Kasumi-1 (cell line): ENCODE measurements at places on chromosomes 16 and 17.
A peak's percentile ranks its signal among the peaks of the same experiment; 100 is the strongest.

DNA sequence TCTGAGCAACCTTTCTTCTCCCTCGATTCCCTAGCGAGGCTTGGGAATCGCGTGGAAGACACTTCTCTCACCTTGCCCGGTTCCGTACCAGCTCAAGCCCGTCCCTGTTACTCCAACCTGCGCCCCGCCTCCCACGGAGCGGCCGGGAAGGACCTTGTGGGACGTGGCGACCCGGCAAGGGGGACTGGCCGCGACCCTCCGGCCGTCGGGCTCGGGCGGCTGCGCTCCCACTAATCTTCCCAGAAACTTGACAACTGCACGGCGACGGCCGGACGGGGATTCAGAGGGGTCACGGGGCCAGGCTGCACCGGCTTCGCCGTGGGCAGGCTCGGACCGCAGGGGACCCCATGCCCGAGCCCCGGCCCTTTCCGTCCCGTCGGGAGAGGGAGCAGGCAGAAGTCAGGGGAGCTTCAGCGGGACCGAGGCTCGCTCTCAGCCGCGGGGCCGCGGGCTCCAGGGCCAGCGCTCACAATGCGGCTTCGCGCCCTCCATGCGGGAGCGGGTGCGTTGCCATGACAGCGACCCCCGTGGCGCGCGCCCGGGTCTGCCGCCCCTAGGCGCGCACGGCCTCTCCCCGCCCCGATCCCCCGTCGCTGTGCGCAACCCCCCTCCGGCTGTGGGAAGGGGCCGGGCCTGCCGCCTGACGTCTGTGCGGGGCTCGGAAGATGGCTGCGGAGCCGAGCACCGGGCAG lies at the start of gene SGSM2:
SGSM2 (plus strand) TSS at position 650 of the 692 bp plus-strand sequence. CDS start 188 bp downstream, outside the sequence.
- peak; percentile 12 for DNase-seq

GRCh38 chr17:41383690-41384089 lies 1.6 kb upstream of the KRT34 start:
- DNase-seq = no peak

- DNase-seq = no peak
Measured at GRCh38 chr16:12612598-12613101, 191.0 kb downstream of the CPPED1 start.

DNA sequence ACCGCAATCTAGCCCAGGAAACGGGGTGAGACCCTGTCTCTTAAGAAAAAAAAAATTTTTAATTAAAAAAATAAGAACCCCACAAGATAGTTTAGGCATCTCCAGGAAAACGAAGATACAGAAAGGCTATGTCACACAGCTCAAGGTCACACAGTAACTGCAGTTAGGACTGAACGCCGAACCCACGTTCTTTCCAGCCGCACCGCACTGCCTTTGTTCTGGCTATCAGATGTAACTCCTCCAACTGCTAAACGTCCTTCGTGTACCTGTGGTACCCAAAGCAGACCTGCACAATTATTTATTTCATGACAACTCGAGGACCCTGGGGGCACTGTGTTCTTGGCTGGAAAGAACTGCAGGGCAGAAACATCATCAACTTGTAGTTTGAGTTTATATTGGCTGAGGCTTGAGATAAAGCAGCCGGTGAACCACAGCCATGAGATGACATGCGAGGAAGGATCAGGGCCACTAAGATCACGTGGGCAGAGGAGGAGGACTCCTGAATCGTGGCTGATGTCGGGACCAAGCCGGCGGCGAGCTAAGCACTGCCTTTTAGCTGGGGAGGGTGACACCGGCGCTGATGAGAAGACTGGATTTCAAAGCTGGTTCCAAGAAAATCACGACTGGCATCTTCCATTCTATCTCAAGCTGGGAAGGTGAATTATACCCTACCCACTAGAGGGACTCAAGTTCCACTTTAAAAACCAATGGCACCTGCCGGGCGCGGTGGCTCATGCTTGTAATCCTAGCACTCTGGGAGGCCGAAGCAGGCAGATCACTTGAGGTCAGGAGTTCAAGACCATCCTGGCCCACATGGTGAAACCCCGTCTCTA lies 20.7 kb upstream of the MNT start:
- DNase-seq = no peak

DNA sequence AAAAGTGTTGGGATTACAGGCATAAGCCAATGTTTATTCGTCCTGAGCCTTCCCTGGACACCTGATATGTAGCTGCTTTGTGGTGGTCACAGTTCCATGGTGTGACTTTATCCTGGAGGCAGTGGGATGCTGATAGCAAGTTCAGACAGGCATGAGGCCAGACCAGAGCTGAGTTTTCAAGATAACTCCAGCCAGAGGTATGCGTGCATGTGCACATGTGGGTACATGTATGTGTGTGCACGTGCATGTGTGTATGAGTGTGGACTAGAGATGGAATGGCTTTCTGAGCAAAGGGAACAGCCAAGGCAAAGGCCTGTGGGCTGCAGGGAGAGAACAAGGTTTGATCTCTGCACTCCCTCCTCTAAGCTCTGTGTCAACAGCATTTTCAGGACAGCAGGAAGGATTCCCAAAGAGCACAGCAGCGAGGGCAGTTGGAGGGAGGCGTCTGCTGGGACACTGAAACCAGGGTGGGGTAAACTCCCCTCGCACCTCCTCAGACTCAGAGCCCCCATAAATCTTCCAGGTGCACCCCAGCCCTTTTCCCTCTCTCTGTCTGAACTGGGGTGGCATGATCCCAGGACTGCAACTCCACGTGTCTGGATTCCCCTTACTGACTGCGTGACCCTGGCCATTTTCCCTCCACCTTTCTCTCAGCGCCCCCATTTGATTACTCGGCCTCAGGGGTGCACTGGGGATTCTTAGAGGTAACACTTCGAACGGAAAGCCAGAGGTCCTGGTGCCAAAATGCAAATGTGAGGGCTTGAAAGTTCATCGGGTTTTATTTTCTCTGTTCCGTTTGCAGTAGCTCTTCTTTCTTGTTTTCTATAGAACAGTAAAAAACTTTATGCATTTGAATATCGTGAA lies 15.3 kb downstream of the NLRC5 start:
- DNase-seq = no peak

- no peak for DNase-seq
Measured at GRCh38 chr17:79943347-79944241, 92.1 kb downstream of the TBC1D16 start.

- no peak for DNase-seq
Measured at GRCh38 chr17:15965528-15965927, 20.6 kb downstream of the ADORA2B start.

DNA sequence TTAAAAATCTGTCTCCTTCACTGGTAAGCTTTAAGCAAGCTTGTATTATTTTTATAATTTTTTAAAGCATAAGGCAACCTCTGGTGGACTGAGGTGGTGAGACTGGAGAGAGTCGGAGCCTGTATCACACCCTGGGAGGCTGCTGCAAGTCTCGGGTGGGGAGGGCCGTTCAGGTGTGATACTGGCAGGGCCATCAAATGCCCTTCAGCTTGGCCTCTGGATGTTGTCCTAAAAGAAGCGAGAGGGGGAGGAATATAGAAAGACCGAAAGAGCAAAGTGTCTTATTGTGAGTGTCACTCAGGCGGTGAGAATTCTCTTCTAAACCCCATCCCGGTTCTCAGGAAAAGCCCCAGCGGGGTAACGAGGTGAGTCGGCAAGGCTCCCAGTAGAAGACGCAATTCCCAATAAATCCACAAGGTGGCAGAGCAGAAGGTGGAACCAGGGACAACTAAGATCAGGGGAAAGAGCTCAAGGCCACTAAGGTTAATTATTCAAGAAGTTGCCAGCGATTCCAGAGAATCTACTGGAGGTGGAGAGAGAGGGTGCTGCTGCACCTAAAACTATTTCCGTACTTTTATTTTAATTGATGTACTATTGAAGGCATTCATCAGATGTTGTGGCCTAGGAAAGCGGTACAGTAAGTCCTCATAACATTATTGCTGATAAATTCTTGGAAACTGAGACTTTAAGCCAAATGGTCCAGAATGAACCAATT lies 14.1 kb downstream of the C17orf67 start:
- peak; percentile 95 for DNase-seq

DNA sequence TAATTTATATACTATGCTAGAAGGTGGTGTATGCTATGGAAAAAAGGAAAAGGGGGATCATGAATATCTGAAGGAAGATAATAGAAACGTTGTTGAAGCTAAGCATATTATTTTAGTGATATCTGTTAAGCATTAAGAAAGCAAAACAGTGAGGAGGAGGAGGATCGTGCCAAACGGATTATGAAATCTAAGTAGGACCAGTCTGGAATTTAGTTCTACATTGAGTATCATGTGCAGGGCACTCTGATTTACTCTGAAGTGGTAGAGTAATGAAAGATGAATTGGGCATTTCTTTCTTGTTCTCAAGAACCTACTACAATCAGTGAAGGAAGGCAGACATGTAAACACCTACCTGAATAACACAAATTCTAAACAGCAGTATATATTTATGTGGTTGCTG lies 195.3 kb downstream of the CYB561 start:
- DNase-seq = no peak

- DNase-seq = no peak
Measured at GRCh38 chr17:55212880-55213279, 51.9 kb upstream of the HLF start.

GRCh38 chr16:22743401-22743800 lies 70.6 kb upstream of the HS3ST2 start:
- DNase-seq = no peak

- DNase-seq = no peak
Measured at GRCh38 chr17:2841606-2842005, 45.4 kb downstream of the RAP1GAP2 start.

DNA sequence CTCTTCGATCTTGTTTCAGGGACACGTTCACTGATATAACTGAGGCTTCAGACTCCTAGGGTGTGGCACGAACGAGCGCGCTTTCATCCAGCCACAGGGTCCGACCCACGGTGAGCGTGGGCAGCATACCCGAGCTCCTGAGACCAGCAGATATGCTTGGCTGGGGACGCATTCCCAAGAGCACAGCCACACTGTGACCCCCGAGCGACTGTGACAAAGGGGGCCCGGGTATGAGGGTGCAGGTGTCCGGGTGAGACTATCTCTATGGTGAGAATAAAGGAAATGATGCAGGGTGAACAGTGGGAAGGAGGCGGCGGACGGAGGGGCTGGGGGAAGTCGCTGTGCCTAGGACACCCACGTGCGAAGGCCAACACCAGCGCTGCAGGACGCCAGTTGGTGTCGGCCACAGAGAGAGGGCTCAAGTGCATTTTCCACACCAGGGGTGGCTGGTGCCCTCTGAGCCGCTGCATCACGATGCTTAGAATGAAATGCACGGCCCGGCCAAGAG lies 17.6 kb downstream of the RPH3AL start:
- DNase-seq = no peak

DNA sequence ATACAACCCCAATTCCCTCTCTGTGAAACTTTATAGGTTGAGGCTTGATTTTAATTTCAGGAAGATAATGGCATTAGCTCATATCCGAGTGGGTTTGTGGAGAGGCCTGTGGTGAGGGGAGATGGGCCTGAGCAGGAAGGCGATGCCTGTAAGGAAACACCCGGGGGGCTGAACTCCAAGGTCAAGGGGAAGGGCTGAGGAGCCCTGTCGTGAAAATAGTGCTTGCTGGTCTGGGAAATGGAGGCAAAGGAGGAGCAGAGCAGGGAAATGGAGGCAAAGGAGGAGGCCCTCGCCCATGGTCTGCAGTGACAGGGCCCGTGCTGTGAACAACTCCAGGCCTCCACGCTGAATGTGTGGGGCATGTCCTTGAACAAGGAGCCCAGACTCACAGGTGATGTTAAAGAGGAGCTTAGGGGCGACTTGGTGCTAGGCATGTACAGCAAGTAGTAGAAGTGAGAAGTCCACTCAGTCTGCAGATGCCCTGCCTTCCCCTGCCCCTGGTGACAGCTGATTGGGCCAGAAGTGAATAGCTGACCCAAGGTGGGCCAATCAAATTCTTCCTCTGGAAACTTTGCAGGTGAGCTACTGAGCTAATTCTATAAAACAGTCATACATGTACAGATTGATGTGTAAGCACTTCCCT lies 38.1 kb downstream of the MRPS23 start:
- no peak for DNase-seq

DNA sequence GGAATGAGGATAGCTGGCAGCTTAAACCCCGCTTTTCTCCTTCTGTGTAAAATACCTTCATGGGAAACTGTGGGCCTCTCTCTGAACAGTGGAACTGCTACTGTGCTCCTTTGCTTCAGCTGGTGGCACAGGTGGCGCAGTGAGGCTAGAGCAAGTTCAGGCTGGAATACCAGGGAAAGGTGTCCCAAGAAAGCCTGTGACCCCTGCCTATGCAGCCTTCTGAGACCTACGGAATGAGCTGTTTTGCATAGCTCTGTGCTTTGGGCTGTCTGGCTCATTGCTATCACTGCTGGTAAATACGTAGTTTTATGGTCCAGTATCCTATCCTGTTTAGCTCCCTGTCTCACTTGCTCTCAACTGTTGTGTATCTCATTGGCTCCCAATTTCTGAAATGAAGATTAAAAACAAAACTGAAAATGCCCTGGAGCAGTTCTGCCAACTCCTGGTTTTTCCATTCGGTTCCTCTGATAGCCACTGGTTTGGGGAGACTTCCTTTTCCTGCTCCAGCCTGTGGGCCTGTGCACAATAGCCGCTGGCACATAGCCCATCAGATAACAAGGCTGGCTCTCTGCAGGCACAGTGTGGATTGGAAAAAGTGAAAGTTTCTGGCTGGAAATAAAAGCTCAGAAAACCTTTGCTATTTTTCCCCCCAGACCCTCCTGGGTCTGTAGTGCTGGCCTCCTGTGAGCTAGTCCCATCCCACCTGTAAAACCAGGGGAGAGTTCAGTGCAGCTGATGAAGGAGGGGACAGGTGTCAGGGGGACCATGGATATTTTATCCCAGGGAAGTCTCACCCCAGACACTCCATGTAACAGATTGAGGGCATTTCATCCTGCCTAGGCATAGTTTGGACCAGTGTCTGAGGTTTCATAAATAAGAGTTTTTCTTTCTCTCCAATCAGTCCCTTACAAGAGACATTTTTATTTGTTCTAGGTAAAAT lies 24.0 kb downstream of the LIMD2 start:
- DNase-seq = peak; percentile 64

GRCh38 chr16:73847090-73847489 lies 449.5 kb upstream of the PSMD7 start:
- DNase-seq = no peak

DNA sequence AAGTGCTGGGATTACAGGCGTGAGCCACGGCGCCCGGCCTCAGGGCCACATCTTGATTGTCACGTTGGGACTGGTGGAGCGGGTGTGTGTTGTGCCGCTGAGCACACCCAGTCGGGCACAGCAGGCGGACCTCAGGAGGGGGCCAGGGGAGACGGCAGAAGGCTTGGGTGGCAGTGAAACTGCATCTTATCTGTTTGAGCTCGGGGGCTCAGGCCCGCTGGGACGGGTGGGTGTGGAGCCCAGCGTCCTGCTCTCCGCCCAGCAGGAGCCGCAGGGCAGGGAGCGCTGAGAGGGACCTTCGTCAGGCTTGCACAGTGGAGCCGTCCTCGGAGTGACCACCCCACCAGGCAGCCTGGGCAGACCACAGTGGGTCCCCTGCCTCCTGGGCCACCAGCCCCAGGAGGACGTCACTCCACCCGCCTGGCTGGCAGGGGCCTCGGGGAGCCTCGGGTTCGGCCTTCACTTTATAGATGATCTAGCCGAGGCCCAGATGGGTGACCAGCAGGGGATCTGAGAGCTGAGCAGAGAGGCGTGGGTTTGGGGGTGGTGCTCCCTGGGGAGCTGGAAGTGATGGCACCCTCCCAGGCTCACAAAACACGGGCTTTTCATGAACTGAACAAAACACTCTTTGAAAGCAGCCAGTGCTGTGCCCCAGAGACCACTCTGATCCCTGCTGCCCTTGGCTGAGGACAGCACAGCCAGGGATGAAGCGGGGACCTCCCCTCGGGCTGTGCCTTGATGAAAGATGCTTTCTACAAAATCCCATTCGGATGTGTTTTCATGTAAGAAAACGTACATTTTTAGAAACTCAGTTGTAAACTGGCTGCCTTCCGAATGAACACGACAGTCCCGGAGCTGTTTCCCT lies 181.1 kb downstream of the SEC14L1 start:
- no peak for DNase-seq

GRCh38 chr17:40562838-40563219 lies 2.4 kb downstream of the CCR7 start:
- no peak for DNase-seq
